ENCODE measurements at places on chromosomes 5 and 9.

- no peak for DNase-seq
These were observed 37.9 kb upstream of the DPYSL3 start for GRCh38 chr5:147547730-147548129.

DNA sequence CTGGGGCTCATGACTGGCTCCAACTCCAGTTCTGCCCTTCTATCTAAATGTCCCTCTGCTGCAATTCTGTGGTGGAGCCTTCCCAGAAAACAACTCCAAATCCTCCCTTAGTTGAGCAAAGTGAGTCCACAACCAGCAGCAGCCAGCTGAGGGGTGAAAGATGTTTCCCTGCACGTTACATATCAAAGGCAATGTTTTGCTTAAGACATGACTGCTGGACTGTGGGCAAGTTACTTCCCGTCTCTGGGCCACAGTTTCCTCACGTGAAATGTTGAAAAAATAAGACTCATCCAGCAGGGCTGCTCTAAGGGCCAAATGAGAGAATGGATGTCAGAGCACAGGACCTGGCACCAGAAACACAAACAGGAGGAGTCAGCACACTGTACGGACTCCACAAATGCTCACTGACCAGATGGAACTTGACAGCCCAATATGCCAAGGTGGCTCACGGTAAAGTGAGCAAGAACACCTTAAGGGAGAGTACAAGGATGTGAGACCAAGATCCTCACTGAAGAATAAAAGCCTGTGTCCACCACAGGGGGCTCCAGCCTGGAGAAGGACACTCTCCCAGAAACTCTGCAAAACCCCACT is 138.4 kb upstream of the ABCA1 start:
- DNase-seq, result no peak

- no peak for DNase-seq
These were observed 258.7 kb upstream of the RASA1 start for GRCh38 chr5:87008751-87009560.

DNA sequence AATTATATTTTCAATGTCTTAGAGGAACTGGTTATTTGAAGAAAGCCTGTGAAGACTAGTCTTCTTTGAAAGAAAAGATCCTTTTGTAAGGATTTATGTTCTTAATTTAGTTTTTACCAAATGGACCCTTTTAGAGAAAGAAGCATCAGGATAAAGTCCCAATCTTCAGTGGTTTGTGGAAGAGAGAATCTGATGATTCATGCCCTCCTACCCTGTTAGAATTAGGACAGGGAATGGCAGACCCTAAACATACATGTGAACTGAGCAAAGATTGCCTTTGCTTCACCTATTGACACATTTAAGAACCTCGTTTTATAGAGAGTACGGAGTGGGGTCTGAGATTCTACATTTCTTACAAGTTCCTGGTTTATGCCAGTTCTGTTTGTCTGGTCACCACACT is 20.1 kb upstream of the TMEFF1 start:
- DNase-seq, result no peak

GRCh38 chr5:147852365-147852764 is 20.9 kb upstream of the SPINK1 start:
- DNase-seq, result no peak

GRCh38 chr5:121962958-121963357 is 1.2 kb downstream of the SRFBP1 start:
- DNase-seq, result no peak

GRCh38 chr5:41154491-41154890 is 58.8 kb downstream of the C6 start:
- DNase-seq, result no peak

- DNase-seq, result no peak
These were observed 2.3 kb downstream of the RALGPS1 start for GRCh38 chr9:126916909-126917308.

DNA sequence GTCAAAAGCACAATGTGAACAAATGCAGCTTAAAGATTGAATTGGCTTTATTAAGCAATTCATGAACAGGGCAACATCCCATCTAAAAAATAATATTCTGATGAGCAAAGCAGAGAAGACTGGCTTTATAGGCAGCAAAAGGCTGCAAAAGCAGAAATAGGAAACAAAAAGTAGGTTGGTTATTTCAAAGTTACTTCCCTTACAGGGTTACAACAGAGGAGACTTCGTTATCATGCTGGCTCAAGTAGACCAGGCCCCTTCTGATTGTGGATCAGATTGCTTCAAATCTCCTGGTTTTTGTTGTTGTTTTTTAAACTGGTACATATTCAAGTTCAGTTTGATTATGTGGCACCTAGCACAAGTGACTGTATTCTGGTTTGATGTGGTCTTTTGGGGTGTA is 73.1 kb downstream of the MAN2A1 start:
- DNase-seq, result no peak

- no peak for DNase-seq
These were observed 9.4 kb upstream of the DDX41 start for GRCh38 chr5:177526191-177526590.

- no peak for DNase-seq
These were observed 43.1 kb upstream of the TTC39B start for GRCh38 chr9:15349892-15350761.

DNA sequence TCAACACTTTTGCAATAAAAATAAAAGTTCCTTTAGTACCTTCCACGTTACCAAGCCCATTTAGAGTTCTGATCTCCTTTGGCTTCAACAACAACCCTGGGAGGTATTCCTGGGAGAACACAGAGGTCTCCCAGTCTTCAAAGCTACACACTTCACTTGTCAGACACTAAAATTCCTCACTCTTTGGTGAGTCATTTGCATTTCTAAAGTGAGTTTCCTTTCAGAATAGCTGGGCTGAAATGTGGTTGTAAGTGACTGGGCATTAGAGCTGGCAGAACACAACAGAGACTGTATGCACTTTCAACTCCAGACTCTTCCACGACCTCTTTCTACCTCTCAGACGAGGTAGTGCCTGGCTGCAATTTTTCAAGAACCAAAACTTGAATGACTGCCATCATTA is 11.5 kb upstream of the F2RL1 start:
- no peak for DNase-seq

- no peak for DNase-seq
These were observed 121.6 kb downstream of the ADAMTSL1 start for GRCh38 chr9:18595597-18595996.

GRCh38 chr9:93222890-93223259 is 38.9 kb downstream of the WNK2 start:
- DNase-seq, result no peak

GRCh38 chr5:158759283-158759682 is 340.4 kb downstream of the EBF1 start:
- no peak for DNase-seq

- no peak for DNase-seq
These were observed 12.3 kb downstream of the SARDH start for GRCh38 chr9:133725886-133726285.

GRCh38 chr5:80579050-80579449 is 9.0 kb upstream of the ANKRD34B start:
- no peak for DNase-seq

- DNase-seq, result no peak
These were observed 414.2 kb upstream of the WWC1 start for GRCh38 chr5:167877114-167877722.

GRCh38 chr5:81767938-81768337 is 17.0 kb upstream of the SSBP2 start:
- DNase-seq, result no peak

GRCh38 chr5:83404182-83404716 is 67.3 kb upstream of the VCAN start:
- no peak for DNase-seq

GRCh38 chr9:116323012-116323411 is 169.4 kb downstream of the PAPPA start:
- no peak for DNase-seq

DNA sequence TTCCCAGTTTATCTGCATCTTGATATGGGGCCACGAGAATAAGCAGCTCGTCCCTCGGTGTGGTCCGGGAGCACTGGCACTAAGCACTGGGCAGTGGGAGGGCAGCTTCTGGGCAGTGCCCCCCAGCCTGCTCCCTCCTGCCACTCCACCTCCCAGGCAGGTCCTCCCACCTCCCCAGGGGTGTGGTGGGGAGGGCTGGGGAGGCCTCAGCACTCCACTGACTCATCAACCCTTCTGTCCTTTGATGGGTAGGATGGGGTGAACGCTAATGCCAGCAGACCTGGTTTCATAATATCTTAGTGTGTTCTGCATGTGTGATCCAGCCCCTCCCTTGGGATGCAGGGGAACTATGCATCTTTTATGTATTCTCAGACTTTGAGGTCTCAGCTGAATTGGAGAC is 62.2 kb upstream of the GNE start:
- DNase-seq, result no peak

DNA sequence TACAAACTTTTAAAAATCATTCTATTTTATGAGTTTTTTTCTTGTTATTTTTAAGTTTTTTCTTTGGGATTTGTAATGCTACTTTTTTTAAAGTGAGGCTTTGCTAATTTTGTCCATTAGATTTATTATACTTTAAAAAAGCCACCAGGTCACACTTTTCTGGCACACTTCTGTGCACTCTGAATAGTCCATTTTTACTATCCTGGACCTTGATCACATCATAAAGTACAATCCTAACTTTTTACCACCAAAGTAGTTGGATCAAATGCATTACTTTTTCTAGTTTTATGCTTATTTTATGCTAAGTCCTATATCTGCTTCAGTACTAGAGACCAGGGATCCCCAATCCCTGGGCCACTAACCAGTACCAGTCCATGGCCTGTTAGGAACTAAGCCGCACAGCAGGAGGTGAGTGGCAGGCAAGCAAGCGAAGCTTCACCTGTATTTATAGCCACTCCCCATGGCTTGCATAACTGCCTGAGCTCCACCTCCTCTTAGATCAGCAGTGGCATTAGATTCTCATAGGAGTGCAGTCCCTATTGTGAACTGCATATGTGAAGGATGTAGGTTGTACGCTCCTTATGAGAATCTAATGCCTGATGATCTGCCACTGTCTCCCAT is 16.0 kb downstream of the FRRS1L start:
- no peak for DNase-seq

DNA sequence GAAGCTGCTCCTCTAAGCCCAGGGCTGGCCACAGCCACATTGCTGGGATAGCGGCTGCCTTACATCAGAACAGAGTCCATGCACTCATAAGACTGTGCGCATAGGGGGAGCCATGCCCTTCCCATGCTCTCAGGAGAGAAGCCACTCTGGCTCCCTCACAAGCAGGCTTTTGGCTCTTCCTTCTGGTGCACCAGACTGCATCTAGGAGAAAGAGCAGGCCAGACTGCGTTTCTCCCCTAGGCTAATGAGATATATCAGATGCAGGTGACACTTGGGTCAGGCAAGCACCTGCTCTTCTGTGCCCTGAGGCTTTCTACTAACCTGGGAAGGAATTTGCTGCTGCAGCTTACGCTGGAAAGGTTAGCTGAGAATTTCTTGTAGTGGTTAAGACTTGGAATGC is 43.2 kb upstream of the BRINP1 start:
- DNase-seq, result no peak

DNA sequence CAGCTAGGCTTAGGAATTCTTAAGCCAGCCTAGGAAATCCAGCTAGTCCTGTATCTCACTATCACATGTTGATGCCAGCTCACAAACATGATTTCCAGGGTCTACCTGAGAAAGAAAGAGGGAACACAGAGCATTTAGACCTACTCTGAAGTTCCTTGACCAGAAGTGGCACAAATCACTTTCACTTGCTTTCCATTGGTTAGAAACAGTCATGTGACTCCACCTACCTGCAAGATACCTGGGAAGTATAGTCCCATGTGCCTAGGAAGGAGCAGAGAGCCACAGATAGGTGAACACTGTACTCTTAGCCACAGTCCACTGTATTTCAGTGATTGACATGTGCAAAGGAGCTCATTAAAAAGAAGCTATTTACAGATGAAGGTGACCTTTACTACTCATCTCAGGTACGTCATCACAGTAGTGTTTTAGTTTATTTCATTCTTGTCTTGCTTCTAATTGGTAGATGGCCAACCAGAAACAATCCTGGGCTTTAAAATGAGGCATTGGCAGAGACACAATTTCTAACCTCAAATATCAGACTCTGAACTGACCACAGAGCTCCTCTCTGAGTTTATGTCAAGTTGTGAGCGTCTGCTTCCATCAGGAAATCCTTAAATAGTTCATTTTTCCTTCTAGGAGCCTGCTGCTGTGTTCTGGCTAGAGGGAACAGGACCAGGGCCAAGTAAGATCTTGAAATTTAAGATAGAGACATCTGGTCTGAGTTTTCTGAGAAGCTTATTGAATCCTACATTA is 340.7 kb downstream of the TLE4 start:
- DNase-seq, result no peak

- no peak for DNase-seq
These were observed 222.4 kb downstream of the TSSK1B start for GRCh38 chr5:113212244-113212920.

Measured in activated CD8-positive, alpha-beta memory T cell treated with anti-CD3 and anti-CD28 coated beads for 4 hours (primary cell).